AG10803 (cell line): ENCODE measurements at places on chromosomes 1 and 21.
A peak's percentile ranks its signal among the peaks of the same experiment; 100 is the strongest.

DNA sequence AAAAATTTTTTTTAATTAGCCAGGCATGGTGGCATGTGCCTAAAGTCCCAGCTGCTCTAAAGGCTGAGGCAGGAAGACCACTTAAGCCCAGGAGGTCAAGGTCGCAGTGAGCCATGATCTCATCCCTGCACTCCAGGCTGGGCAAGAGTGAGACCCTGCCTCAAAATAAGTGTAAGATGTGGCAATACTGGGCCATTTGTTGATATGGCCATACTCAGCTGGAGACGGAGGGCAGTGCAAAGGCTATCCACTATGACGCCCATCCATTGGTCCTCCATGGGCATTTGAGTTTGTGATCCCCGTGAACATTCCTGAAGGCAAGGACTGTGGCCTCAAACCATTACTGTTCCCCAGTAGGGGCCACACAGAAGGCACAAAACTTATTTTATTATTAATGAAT, 1.5 kb downstream of the CASP9 start:
- DNase-seq = no peak

- no peak for DNase-seq
Measured at GRCh38 chr1:7588457-7588827, 182.7 kb upstream of the VAMP3 start.

- no peak for DNase-seq
Measured at GRCh38 chr1:212690816-212691403, 8.7 kb downstream of the BATF3 start.

DNA sequence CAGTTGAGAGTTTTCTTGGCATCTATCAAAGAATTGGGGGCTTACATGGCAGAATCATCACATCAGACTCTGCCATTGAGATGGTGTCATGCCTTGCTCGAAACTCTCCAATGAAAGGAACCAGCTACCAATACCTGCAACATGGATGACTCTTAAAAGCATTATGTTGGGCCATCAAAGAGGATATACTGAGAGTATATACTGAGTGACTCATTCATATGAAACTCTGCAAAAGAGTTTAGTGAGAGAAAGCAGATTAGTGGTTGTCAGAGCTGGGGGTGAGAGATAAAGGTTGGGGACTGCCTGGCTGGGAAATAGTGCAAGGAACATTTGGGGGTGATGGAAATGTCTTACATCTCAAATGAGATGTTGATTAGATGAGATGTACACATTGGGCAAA, 14.7 kb upstream of the HMGB4 start:
- no peak for DNase-seq

DNA sequence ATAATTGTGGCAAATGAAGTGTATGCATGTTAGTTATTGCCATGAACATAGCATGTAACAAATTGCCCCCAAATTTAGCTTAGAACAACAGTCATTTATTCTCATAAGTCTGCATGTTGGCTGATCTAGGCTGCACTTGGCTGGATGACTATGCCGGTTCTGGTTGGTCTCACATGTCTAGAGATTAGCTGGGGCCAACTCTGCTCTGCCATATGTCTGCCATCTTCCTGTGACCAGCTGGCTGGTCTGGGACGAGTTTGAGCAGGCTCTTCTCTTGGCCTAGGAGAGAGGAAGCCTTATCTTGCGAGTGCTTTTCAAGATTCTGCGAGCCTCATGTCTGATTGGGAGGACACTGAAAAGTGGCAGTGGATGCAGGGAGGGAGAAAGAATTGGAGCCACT, 198.3 kb upstream of the FAM78B start:
- no peak for DNase-seq

- no peak for DNase-seq
Measured at GRCh38 chr1:30610917-30611316, 112.5 kb downstream of the MATN1 start.

- DNase-seq = no peak
Measured at GRCh38 chr1:76298399-76298798, 223.9 kb downstream of the ST6GALNAC3 start.

DNA sequence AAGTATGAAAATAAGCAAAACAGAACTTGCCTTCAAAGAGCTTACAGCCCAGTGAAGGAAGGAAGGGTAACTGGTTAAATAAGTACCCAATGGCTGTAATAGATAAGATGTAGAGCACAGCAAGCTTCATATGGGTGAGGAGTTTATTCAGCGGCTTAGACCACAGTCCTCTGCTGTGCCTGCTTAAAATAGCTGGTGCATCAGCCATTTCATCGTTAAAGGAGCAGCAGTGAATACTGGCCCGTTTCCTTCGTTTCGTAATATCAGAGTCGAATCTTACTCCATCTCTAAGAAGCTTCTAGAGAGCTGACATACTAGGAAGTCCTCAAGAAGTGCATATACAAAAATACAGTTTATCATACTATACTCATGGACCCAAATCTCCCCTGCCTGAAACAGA, 286.5 kb downstream of the NFIA start:
- DNase-seq = no peak

- DNase-seq = peak; percentile 58
Measured at GRCh38 chr1:28359592-28360239, 9.8 kb upstream of the PHACTR4 start.

DNA sequence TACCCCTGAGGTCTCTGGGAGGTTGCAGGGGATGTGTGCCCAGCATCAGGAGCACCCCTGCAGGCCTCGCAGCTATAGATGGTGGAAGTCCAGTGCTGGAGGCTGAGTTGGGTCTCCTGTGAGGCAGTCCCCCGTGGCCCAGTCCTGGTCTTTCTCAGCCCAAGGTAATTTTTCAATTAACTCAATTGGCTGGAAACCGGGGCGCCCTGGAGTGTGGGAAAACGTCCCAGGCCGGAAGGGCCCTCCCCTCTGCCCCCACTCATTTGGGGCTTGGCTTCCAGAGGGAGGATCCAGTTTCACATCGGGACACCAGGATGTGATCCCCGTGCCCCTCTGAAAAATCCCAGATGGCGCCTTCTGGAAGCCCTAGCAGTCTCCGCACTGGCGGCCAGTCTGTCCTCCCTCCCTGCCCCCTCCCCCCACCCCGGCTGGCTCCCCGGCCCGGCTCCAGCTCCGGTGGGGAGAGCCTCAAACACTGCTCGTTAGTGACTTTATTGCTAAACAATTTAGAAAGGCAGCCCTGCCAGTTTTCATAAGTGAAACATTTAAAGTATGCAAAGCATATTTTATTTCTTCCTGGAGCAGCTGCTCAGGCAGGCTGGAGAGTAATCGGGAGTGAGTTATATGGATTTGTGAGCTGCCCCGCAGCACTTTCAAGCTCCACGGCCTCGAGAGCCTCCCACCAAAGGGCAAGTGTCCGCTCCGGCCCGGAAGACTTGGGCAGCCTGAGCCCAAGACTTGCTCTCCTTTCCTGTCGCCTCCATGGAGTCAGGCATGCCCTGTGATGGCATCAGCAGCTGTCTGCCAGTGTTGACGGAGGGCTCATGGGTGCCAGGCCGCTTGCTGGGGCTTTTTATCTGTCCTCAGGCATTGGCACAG, 208.2 kb upstream of the TMEM51 start:
- DNase-seq = peak; percentile 96

DNA sequence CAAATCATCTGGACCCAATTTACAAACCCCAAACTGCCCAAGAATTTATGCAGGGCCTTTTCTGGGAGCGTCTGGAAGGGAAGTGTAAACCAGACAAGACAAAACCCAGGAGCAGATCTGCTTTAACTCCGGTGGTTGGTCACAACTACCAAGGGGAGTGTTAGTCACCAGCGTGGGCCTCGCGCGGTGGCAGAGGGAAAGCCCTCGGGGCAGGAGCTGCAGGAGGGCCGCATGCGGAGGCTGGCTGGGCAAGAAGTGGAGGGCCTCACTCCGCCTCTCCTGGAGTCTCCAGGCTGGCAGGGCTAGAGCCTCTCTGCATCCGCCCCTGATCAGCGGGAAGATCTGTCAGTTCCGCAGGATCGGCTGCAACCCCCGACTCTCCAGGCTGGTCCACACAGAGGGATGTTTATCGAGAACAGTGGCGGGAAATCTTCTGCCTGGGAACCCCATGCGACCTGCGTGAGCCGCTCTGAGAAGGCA, 2.0 kb downstream of the COL24A1 start:
- peak; percentile 86 for DNase-seq

- no peak for DNase-seq
Measured at GRCh38 chr1:23393706-23394105, 24.1 kb upstream of the ZNF436 start.

- peak; percentile 35 for DNase-seq
Measured at GRCh38 chr1:9388335-9389180, 95.9 kb downstream of the SPSB1 start.

DNA sequence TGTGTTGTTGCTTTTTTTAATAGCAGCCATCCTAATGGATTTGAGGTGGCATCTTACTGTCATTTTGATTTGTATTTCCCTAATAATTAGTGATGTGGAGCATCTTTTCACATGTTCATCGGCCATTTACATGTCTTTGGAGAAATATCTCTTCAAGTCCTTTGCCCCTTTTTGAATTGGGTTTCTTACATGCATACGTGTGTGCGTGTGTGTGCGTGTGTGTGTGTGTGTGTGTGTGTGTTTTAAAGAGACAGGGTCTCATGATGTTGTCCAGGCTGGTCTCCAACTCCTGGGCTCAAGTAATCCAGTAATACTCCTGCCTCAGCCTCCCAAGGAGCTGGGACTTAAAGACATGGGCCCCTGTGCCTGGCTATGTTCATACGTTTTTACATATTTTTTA, 9.5 kb downstream of the PKNOX1 start:
- no peak for DNase-seq

DNA sequence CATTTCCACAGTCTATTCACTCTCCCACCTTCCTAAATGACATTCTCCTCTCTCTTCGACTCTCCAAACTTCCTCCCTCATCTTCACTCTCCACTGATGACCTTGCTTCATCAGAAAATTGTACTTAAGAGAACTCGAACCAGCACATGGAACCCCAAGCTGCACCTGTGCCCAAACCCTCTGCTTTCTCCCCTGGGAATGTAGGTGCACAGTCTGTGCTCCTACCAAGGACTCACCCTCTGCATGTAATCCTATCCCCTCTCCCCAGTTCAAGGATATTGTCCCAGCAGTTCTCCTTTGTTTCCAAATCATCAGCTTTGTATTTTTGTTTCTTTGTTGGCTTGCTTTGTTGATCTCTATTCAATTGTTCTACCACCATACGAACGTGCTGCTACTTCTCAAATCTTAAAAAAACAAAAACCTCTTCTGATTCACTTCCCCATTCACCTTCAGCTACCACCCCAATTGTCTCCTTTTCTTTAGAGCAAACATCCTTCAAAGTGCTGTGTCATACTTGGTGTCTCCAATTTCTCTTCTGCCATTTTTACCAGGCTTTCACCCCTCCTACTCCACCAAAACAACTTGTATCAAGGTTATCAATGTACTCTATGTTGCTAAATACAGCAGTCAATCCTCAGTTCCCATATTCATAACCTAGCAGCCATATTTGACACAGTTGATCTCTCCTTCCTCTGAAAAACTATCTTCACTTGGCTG, 26.8 kb downstream of the RAB3B start:
- DNase-seq = no peak

- DNase-seq = peak; percentile 90
Measured at GRCh38 chr1:170533298-170533697, 1.3 kb downstream of the GORAB start.

GRCh38 chr1:75980972-75981897, 49.0 kb upstream of the ASB17 start:
- no peak for DNase-seq

- DNase-seq = peak; percentile 95
Measured at GRCh38 chr1:78274814-78275213, 216.0 kb upstream of the PTGFR start.

GRCh38 chr1:177703888-177704446, 265.9 kb downstream of the SEC16B start:
- no peak for DNase-seq

DNA sequence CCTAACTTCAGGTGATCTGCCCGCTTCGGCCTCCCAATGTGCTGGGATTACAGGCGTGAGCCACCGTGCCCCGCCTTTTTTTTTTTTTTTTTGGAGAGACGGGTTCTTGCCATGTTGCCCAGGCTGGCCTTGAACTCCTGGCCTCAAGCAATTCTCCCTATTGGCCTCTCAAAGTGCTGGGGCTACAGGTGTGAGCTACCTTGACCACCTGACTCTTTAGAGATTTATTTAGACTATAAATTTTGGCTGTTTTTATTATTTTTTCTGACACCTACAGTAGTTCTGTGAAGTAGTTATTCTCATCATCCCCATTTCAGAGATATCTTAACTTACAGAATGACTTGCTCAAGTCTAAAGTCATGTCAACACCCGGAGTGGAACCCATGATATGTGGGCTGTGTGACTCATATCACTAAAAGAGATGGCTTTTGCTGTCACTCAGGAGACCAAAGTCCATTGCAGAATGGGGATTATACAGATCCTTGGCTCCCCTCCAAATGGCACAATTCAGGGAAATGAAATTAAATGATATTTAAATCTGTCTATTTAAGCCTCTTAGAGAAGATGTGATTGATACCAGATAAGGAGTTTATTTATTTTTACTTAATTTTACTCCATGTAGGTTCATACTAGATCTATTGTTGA, 93.2 kb downstream of the CTH start:
- DNase-seq = peak; percentile 42

DNA sequence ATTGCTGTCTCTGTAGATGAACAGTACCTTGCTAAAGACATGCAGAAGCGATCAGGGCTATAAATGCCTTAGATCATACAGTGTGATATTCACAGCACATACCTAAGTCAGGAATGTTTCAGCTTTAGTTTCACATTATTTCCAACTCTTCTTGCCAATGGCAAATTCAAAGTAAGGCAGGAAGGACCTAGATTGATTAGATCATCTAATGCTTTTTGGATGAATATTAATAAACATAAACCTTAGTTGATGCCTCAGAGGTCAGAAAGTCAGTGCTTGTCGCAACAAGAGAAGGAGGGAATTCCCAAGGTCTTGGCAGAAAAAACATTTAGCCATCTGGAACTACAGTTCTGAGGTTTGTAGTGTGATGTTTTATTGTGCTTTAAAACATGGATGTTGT, 122.3 kb downstream of the TNFSF18 start:
- DNase-seq = peak; percentile 92

DNA sequence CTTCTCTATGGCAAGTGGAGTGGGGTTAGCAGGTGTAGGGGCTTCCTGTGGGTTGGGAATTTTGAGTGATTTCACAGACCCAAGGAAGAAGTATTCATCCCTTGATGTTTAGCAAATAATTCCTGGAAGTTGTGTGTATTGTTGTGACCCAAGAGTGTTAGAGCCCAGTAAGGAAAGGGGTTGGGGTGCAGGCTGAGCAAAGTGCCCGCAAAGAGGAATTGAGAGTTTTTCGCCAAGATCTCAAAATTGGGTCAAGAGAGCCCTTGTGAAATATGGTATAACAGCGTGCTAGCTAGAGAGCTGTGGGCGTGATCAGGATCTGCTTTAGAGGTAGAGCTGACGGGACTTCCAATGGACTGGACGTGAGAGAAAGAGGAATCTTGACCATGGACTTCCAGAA, 73.0 kb upstream of the LAPTM5 start:
- DNase-seq = no peak
